ENCODE measurements at places on chromosomes 13 and 19.
A peak's percentile ranks its signal among the peaks of the same experiment; 100 is the strongest.

GRCh38 chr13:113756441-113757097 lies 2.5 kb upstream of the TMEM255B start:
- DNase-seq, result peak; percentile 23

DNA sequence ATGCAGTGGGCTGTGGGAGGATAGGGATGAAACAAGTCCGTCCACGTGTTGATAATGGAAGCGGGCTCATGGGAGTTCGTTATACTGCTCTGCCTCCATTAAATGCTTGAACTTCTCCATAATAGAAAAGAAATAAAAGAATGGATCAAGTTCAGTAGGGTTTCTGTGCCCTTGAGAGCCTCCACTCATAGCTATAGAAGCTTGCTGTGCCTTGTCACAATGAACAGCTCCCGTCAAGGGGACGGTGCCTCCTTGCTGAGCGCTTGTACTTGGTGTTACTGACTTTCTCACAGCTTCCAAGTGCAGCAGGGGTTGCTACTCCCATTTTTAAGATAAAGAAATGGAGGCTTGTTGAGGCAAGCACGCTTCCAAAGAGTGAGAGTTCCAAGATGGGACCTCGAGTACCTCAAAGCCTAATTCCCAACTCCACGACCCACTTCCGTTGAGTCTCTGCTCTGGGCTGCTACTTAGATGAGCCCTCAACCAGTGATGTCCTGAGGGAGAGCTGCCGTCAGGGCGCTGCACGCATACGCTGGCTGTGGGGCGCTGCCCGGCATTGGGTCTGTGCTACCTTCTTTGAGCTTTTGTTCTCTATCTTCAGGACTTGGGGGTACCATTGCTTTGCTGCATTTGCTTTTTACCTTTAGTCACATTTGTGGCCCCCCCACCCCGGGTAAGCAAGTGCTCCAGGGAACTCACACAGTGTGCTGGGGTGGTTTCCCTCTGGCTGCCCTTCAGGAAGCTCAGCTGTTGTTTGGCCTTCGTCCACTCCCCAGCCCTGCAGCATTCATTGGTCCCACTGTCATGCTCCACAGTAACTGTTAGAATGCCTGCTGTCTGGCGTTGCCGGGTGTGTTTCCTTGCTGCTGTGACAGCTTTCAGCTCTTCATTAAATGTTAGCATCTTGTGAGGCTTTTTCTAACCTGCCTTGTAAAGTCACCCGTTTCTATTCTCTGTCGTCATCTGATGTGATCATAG lies 9.5 kb downstream of the SNRNP70 start:
- no peak for DNase-seq

DNA sequence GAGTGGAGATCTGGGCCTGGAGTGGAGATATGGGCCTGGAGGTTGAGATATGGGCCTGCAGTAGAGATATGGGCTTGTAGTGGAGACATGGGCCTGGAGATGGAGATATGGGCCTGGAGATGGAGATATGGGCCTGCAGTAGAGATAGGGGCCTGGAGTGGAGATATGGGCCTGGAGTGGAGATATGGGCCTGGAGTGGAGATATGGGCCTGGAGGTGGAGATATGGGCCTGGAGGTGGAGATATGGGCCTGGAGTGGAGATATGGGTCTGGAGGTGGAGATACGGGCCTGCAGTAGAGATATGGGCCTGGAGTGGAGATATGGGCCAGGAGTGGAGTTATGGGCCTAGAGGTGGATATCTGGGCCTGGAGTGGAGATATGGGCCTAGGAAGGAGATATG lies 402 bp downstream of the KIR2DL3 start:
- no peak for DNase-seq

GRCh38 chr13:113216254-113217048 lies 7.0 kb downstream of the CUL4A start:
- peak; percentile 71 for DNase-seq

- DNase-seq, result peak; percentile 55
Observed at GRCh38 chr13:29925457-29926097, 75.2 kb upstream of the UBL3 start.

GRCh38 chr19:19567391-19567790 lies 29.3 kb downstream of the CILP2 start:
- no peak for DNase-seq

GRCh38 chr13:77530875-77531274 lies 4.6 kb upstream of the SCEL start:
- DNase-seq, result no peak

GRCh38 chr13:29077051-29077813 lies 257.1 kb downstream of the MTUS2 start:
- no peak for DNase-seq

GRCh38 chr13:26557393-26558073 lies at the start of gene WASF3:
Gene WASF3 (plus strand): TSS chr13:26557683. CDS start chr13:26642271, 84,588 bp downstream.
- peak; percentile 96 for DNase-seq

DNA sequence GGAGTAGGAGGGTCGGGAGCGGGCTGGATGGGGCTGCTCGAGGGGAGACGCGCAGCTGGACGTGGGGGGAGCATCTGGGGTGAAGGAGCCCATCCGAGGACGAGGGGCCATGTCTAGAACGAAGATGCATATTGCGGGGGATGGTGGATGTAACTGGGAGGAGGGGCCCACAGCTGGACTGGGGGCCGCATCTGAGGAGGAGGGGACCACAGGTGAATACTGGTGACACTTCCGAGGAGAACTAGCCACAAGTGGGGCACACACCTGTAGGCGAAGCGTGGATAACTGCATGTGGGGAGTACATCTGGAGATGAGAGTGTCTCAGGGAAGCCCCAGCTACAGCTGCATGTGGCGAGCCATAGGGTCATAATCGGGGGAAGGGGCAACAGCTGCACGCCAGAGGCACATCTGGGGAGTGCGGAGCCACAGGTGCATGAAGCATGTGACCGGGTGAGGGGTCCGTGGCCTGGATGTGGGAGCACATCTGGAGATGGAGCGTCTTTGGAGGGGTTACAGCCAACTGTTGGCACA lies 402 bp downstream of the ZSWIM9 start:
- no peak for DNase-seq

GRCh38 chr19:17489392-17490030 lies 19.2 kb downstream of the SLC27A1 start:
- no peak for DNase-seq

DNA sequence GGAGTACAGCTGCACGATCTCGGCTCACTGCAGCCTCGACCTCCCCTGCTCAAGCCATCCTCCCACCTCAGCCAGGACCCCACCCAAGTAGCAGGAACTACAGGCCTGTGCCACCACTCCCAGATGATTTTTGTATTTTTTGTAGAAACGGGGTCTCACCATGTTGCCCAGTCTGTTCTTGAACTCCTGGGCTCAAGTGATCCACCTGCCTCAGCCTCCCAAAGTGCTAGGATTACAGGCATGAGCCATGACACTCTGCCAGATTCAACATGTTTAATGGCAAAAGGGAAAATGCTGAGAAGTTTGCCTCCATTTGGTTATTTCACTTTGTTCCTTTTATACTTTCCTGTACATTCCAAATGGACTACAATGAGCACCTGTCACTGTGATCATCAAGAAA lies 65.8 kb downstream of the ZIC5 start:
- no peak for DNase-seq

- no peak for DNase-seq
Observed at GRCh38 chr13:43487461-43487860, 299.3 kb downstream of the ENOX1 start.

DNA sequence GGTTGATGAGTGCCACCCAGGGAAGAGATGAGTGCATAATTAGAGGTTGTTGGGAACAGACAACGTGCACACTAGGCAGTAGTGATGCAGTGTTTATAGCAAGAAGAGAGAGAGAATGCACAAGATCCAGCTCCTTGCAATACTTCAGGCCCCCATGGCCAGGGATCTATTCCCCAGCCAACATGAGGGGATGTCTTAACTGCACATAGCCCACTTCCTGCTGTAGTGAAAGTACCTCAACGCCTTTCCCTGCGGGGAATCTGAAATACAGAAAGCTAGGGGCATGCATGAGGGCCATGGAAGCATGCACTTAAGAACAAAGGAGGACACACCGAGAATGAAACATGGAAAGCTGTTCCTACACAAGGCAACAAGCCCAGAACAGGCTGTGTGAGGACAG lies 636.7 kb upstream of the GPC6 start:
- no peak for DNase-seq

GRCh38 chr13:29500386-29500785 lies 95.1 kb downstream of the SLC7A1 start:
- no peak for DNase-seq

DNA sequence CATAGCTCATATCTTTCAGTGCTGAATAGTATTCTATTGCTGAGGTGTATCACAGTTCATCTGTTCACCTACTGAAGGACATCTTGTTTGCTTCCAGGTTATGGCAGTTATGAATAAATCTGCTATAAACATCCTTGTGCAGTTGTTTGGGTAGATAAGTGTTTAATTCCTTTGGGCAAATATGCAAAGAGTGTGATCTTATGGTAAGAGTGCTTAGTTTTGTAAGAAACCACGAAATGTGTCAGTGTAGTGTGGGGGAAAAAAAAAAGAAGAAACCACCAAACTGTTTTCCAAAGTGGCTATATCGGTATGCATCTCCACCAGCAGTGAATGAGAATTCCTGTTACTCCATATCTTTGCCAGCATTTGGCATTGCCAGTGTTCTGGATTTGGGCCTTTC lies 93.3 kb downstream of the PIBF1 start:
- no peak for DNase-seq

DNA sequence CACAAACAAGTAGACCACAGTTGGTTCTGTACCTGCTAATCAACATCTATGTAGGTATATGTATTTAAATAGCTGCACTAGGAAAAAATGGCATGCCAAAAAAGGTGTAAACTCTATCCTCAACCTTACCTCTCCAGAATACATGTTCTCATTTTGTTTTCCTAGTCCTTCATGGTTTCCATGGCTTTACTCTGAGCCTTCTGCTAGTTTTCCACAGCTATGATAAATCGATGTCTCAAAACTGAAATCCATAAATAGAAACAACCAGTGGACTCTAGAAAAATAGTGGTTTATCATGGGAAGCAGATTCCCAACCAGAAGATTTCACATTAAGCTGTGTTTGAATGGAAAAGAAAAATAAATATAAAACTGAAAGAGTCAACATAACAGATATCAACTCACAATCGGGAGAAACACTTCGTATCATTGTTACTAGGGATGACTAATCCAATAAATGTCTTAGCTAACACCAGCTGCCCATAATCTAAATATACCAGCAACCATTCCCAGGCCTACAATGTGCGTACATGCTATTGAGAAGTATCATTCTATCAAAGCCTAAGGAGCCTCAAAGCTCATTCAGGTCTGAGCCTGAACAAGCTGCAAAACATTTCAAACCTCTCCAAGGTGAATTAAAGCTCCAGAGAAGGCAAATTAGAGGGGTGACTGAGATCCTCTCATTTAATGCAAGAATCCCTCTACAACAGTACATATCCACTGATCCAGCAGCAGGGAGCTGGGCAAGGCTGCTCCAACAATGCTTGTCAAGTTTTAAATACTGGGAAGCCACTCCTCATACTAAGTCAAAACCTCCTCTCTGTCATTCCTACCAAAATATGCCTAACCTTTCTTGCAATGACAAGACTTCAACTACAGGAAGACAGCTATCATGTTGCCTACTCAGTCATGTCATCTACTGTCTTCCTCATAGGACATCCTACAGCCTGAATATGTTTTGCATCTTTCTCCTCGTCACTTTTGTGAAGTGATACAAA lies 90.2 kb downstream of the KCTD12 start:
- DNase-seq, result peak; percentile 15

DNA sequence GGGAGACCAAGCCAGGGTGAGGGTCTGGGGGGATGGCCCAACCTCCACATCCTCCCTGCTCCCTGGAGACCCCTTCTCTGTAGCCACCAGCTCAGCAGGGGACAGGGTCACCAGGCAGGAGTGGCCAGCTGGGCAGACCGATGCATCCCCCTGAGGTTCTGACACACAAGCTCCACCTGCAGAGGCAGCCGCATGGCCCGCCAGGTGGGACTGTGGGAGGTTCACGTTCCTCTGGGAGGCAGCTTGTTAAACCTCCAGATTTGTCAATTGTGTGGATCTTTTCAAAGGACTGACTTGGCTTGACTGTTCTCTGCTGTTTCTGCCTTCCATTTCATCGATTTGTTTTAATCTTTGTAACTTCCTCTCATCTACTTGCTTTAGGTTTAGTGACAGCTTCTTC lies 8.1 kb downstream of the POLRMT start:
- DNase-seq, result no peak

GRCh38 chr19:47581605-47582319 lies 8.8 kb upstream of the ZNF541 start:
- no peak for DNase-seq

DNA sequence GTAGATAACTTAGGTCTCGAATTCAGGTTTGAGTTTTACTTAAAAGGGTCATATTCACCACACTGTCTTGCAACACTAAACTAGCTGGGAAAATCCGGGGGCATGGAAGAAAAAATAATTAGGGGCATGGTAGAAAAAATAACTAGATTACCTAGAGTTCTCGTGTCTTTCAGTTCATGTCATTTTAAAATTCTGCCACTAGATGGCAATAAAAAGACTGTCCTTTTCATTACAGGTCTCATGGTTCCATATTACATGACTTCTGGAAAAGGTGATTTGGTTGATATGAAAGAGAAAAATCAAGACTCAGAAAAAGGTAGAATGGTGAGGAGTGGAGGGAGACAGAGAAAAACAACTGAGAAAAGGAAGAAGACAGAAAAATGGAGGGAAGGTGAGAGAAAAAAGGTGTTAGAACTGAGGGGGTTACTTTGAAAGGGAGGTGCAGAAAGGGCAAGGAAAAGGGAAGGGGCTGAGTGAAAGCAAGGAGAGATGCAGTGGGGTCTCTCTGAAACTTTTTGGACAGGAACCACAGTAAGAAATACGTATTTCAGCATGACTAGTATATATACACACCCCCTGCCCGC lies 299.0 kb downstream of the KLF12 start:
- peak; percentile 73 for DNase-seq

DNA sequence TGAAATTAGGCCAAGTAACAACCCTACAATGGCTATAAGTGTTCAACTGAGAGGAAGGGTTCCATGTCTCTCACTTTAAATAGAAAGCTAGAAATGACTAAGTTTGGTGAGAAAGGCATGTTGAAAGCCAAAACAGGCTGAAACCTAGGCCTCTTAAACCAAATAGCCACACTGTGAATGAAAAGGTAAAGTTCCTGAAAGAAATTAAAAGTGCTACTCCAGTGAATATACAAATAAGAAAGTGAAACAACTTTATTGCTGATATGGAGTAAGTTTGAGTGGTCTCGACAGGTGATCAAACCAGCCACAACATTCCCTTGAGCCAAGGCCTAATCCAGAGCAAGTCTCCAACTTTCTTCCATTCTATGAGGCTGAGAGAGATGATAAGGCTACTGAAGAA lies 209.6 kb downstream of the KLF12 start:
- DNase-seq, result no peak

DNA sequence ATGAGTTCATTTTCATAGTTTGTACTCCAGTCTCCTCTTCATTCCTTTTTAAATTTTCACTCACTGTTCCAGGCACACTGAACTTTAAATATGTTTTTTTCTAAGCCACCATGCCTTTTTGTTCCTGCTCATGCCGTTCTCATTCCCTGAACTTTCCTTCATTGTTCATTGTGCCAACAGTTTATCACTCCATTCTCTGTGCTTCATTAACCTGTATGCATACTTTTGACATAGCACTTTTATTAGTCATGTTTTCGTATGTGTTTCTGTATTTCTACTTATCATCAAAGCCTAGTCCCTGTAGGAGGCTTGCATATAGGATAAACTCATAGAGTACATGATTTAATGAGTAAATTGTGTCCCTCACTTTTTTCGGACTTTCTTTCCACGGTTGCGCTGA lies 65.3 kb downstream of the PCDH20 start:
- no peak for DNase-seq

Data from ELR (cell line).